ENCODE measurements at places on chromosomes 3 and 15.

DNA sequence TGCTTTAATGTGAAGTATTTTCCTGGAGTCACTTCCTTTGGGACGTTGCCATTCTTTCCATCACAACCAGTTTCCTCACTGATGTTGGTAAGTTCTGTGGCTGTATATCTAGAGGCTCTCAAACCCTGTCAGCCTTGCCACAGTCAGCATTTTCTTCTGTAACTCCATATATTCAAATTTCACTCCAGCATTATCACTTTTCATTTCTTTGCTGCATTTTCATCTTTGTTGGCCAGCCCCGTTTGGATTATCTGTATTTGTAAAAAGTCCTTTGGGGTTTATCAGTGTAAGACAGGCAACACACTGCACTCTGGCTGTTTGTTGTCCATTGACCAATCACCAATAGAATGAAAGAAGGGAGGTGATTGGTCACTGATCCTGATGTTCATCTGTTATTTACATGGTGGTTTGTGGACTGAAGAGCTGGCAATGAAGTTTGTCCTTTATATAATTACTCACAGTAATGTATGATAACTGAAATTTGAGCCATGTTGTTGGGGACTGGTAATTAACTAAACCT lies 20.3 kb downstream of the GMPS start:
- DNase-seq = no peak

DNA sequence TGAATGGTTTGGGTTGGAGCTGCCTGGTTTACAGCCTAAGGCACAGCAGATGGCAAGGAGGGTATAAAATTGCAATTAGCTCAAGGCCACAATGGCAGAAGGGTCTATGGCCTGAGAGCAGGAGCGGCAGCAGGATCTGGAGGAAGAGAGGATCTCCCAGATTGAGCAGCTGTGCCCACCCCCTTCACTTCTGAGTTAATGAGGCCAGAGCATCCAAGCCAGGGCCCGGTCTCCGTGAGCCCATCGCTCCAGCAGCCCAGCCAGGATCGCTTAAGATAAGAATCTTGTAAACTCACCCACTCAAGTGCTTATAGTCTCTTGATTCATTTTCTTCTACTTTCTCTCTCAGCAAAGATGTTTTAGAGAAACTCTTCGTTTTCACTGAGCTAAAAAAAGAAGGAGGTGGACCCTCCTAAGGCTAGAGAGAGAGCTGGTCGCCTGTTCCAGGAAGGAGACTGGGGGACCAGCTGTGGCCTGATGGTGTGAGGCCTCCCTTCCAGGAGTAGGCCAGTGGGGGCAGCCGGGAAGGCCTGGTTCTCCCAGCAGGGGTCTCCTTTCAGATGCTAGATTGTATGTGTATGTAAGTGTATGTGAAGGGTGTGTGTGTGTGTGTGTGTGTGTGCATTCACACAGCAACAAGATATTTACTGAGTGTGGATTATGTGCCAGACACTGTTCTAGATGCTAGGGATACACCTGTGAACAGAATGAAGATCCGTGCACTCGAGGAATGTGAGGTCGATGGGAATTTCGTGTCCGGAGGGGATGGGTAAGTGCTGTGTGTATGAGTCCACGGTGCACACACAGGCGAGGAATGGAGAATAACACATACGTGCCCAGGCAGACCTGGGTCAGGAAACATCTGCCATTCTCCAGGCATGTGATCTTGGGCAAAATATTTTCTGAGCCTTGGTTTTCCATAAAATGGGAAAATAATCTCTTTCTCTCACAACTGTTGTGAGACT lies 18.6 kb downstream of the MAGEF1 start:
- peak; percentile 61 for DNase-seq

DNA sequence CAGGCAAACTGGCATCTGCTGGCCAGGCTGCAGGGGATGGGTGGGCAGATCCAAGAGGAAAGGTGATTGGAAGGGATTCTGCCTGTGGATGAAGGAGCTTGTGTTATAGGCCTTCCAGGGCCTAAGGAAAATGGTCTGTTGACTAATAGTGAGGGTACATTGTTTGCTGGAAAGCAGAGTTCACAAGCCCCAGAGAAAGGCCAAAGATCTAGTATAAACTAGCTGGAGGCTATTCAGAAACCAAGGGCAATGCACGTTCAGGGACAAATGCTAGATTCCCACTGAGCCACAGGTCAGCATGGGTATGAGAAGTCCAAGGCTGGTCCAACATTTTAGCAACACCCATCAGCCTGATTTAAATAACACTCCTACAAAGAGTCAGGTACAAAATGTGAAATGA lies 74.7 kb downstream of the FBN1 start:
- no peak for DNase-seq

DNA sequence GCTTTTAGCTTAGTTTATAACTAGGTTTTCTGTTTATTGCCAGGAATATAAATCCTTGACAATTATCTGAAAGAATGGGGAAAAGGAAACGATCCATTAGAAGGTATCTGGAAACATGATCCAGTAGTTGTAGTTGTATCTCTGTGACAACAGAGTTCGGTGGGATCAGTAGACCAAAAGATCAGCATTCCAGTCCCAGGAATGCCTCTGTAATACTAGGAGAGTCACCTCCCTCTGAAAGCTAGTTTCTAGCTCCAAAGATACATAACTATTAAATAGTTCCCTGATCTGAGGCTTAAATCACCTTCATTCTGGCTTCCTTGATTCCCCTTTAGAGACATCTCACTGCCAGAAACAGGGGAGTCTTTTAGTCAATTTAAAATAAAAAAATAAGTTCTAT lies 34.1 kb downstream of the MB21D2 start:
- DNase-seq = no peak

- no peak for DNase-seq
These were observed 60.4 kb upstream of the LMOD3 start for GRCh38 chr3:69182588-69183316.

DNA sequence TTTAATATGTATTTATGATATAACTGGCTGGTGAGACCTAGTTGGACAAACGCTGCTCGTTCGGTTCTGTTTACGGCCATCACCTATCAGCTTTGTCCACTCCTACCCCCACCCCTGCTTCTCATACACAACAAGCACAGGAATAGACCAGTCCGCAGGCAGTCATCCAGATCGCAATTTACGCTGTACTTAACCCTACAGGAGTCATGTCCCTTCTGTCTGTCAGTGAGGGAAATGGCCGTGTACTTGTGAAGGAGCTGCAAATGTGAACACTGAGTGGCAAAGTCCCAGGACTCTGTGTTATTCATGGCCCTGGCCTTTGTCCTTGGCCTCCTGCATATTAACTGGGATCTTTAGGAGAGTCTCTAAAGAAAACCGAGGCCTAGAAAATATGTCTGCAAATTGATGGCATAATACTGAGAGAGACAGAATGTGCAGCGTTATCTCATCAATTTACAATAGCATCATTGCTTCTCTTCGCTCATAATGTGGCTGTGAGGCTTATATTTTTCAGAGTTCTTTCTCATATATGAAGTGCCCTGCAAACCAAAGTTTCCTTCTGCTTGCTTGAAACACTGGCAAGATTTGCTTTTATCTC lies 7.2 kb upstream of the ABHD10 start:
- DNase-seq = peak; percentile 29
